ENCODE measurements at places on chromosomes 6 and 20. TPM values are rescaled to one million over a fixed set of nuclear protein-coding genes. Genes with fewer than 3 reads are reported as not detected.

The GJA10 gene
- not detected for total RNA-seq

The OR12D3 gene
- total RNA-seq = not detected

The PSMB9 gene
- total RNA-seq = 19.7 TPM

The GPX5 gene
- total RNA-seq = not detected

The ABT1 gene
- 19.4 TPM for total RNA-seq

The MATN4 gene
- total RNA-seq = not detected

The ME1 gene
- total RNA-seq = 33.3 TPM

The OOEP gene
- not detected for total RNA-seq

The SYNDIG1 gene
- not detected for total RNA-seq

The CD109 gene
- total RNA-seq = 13.7 TPM

The EYA4 gene
- 1.7 TPM for total RNA-seq

The SLC29A1 gene
- 148 TPM for total RNA-seq

The KIFC1 gene
- total RNA-seq = 0.67 TPM

The SAPCD1 gene
- 0.93 TPM for total RNA-seq

The HLA-DRB1 gene
- 30.8 TPM for total RNA-seq

The RNF146 gene
- 53.4 TPM for total RNA-seq

The RRAGD gene
- 20.2 TPM for total RNA-seq

The ACSS2 gene
- 49.5 TPM for total RNA-seq

The BIRC7 gene
- total RNA-seq = not detected

The ADTRP gene
- total RNA-seq = 0.72 TPM

The ACTR5 gene
- total RNA-seq = 7.8 TPM

The ADGRF1 gene
- not detected for total RNA-seq

The CD83 gene
- total RNA-seq = 1.7 TPM

The WFDC12 gene
- total RNA-seq = not detected

The BPIFB2 gene
- total RNA-seq = 138 TPM

The FAM209B gene
- not detected for total RNA-seq

The KCNG1 gene
- total RNA-seq = not detected

The RAD21L1 gene
- not detected for total RNA-seq

The TRIM15 gene
- not detected for total RNA-seq

The CDH26 gene
- total RNA-seq = 1.1 TPM

The HEY2 gene
- total RNA-seq = 1.1 TPM

The AGPAT4 gene
- 10.6 TPM for total RNA-seq
